ENCODE measurements at places on chromosomes 7 and 10.

GRCh38 chr7:69076566-69076965 lies 521.7 kb upstream of the AUTS2 start:
- no peak for DNase-seq

- DNase-seq, result no peak
These were observed 206.2 kb downstream of the TMEM178B start for GRCh38 chr7:141280100-141280499.

DNA sequence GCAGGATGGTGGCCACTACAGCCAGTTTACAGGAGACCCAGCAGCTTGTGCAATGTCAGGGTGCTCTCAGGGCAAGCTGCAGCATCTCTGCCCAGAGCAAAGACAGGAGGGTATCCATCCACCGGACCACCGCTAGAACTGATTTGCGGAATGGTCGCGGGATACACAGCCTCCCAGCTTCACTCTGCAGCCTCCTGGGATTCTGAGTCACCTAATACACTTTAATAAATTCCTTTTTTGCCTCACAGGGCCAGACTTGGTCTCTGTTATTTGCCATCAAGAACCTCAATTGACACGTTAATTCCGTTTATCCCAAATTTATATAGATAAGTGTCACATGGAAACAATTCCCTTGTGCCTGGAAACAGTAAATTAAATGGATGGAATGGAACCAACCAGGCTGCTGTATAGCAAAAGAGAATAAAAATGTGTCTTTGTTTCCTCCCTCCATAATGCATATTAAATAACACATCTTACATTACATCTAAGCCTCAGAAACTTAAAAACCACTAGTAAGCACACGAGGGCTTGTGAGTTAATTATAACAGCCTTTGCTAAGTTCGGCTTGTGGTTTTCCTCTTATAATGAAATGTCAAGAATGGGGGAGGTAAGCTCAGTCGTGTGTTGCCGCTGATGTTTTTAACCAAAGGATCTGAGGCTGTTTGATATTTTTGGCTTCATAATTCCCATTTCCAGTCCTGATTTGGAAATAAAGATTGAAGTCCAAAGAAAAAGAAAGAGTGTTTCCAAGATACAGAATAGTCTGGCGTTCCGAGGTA lies 52.1 kb downstream of the ADRB1 start:
- no peak for DNase-seq

DNA sequence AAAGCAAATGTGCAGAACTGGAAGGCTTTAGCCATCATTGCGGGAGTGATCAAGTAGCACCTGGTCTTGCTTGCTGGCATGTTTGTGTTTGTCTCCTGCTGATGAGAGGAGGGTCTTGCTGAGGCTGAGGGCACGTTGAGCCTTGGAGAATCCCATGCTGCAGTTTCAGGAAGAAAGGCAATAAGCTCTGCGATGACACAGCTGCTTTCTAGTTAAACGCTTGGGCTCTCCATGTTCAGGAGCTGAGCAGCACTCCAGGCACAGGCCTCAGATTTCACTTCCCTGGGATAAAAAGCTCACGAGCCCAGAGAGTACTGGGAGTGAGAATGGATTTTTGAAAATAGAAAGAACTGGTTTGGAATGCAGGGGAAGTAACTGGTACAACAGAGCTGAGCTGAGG lies 100.8 kb downstream of the LRRC18 start:
- no peak for DNase-seq

DNA sequence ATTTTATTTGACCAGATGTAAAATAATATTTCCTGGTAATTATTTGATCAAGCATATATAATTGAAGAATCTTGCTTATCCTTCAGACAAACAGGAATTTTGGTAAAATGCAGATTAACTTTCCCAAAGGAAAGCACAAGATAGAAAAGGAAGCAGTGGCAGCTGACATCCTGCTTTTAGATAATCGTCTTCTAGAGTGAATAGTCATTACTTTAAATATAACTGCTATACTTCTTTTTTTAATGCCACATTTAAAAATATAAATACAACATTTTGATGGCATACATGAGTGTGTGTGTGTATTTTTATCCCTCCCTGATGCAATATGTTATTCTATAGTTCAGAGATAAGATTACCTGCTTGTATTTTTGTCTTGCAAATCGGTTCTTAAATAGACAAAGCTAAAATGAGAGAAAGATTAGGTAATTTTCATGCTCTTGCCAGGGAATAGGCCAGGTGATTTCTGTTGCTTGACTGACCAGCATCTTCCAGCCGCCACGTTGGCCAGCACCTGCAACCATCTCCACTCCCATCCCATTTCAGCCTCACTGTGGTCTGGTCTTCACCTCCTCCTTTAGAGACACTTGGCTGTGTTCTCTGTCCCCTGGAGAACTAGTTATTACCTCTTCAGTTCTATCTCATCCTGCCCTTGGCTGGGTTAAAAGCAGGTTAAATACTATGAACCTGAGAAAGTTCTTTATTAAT lies 58.1 kb downstream of the MDFIC start:
- DNase-seq, result no peak

DNA sequence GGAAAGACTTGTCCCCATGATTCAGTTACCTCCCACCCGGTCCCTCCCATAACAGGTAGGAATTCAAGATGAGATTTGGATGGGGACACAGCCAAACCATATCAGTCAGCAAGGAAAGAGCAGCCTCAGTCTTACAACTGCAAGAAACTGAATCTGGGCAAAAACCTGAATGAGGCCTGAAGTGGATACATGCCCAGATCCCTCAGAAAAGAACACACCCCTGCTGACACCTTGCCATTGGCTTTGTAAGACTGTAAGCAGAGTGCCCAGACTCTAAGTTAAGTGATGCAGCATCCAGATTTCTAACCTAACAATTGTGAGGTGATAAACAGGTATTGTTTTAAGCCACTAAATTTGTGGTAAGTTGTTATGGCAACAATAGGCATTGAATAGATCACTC lies 670.8 kb downstream of the SORCS1 start:
- DNase-seq, result no peak

DNA sequence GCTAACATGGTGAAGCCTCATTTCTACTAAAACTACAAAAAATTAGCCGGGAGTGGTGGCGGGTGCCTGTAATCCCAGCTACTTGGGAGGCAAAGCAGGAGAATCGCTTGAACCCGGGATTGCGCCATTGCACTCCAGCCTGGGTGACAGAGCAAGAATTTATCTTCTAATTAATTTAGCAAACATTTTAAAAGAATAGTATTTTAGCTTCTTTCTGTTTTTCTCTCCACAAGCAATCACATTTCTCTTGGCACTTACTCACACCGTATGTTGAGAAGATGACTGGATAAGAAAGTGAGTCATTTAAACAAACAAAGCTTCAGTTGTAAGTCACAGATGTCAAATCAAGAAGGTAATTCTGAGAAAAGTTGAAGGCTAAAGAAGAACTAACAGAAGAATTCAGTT lies 264.0 kb downstream of the ARL4A start:
- DNase-seq, result no peak
